ENCODE measurements at places on chromosomes 6 and 20. TPM values are rescaled to one million over a fixed set of nuclear protein-coding genes. Genes with fewer than 3 reads are reported as not detected.

DNA sequence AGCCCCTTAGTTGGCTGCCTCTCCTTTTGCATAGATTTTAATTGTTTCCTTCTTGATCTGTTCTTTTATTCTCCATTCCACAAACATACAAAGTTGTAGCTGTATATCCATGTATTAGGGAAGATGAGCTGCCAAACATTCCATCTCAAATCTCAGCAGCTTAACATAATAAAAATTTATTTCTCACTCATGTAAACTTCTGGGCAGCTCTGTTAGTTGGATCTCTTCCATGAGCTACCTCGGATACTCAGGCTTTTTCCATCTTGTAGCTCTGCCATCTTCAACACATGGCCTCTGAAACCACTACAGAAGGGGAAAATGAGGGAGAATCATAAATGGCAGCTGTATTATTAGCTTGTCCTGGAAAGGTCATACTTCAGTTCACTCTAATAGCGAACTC, 149.4 kb upstream of the BMP2 start:
- no peak for DNase-seq

DNA sequence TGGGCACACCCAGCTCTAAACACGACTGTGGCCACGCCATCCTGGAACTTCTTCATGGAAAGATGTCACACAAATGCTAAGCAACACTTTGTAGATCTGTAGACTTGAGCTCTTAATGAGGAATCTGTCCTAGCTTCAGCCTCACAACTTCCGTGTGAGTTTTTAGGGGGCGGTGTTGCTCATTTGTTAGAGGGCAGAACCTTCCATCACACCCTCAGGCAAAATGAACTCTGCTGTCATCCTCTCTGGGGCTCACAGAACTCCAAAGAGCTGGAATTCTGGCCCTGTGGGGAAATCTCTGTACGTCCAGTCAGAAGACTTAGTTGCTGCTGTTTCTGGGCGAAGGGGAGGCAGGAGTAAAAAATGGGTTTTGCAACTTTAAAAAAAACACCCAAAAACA, 49.8 kb downstream of the NRN1 start:
- DNase-seq = no peak

- DNase-seq = no peak
These were observed 56.1 kb downstream of the NFATC2 start for GRCh38 chr20:51486197-51487005.

DNA sequence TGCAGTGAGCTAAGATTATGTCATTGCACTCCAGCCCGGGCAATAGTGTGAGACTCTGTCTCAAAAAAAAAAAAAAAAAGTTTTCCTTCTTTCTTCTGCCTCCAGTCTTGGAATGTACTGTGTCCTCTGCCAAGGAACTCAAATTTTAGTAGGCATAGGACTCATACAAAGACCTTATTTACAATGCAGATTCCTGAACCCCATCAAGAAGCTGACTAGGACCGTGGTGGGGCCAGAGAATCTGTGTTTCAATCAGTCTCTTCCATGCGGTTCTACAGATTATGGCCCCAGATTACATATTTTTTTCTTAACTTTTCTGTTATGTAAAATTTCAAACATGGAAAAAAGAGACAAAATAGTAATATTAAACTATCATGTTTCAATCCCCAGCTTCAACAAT, 29.8 kb upstream of the PIM1 start:
- DNase-seq = no peak

DNA sequence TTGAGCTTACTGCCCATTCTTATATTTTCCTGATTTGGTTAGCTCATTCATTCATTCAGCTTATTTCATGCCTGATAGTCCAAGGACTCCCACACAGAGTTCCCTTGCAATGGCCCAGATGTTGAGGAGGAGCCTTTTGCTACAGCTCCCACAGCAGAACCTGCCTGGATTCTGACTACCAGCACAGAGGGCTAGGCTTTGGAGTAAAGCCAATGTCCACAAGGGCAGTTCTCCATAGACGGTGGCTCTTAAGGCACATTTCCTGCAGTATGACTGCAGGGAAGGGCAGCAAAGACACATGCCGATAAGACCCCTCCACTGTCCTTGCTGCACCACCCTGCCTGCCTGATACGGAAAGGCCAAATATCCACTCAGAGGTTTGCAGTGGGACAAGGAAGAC, 112.3 kb upstream of the SYNDIG1 start:
- no peak for DNase-seq

- DNase-seq = no peak
These were observed 27.5 kb downstream of the FOXC1 start for GRCh38 chr6:1636971-1637871.

DNA sequence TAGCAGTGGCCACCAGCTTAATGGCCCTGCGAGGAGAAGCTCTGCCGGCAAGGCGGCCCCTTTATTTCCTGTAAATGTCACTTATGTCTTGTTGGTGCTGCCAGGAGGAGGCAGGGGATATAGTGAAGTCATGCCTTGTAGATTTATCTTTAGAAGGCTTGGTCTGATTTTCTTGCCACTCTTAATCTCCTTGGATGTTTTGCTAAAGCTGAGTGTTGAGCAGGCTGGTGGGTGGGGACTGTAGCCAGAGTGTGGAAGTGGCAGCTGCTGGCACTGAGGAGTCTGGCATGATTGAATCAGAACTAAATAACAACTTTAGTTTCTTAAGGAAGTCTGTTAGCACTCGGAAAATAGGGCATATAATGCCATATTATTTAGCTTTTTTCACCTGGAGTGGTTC, 77.9 kb downstream of the PHF20 start:
- DNase-seq = peak; percentile 45

DNA sequence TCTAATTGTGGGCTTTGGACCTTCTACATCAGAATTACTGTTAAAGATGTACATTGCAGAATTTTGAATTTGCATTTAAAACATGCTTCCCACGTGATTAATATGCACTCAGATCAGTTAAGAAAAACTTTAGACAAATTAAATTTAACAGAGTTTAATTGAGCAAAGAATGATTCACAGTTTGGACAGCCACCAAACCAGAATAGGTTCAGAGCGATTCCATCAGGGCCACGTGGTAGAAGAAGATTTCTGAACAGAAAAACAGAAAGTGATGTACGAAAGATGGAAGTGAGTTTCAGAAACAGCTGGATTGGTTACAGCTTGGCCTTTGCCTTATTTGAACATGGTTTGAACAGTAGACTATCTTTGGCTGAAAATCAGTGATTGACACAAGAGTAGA, 704.2 kb upstream of the MAP3K7 start:
- DNase-seq = no peak

GRCh38 chr20:62598761-62599194, 43.5 kb upstream of the SLCO4A1 start:
- no peak for DNase-seq

DNA sequence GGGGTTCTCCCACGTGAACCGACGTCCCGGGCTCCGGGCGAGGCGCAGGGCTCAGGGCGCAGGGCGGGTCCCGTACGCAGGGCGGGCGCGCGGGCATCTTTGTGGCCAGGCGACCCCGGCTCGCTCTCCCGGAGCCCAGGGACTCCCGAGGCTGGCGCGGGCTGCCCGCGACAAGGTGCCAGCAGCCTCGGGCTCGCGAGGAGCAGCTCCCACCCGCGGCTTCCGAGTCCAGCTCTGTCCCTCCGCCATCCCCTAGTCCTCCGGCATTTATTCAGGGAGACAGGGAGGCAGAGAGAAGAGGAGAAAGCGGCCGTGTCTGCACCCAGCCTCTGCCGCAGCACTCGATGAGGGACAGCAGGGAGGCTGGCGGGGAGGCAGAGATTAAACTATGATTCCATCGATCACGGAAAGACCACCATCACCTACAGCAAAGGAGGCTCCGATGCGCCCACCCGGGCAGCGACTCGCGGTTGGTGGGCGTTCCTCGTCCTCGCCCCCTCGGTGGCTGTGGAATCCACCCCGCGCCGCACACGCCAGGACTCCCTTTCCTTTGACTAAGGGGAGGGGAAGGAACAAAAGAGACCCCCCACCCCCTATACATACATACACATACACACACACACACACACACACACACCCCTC, 1.1 kb downstream of the RGS17 start:
- peak; percentile 10 for DNase-seq

- no peak for DNase-seq
These were observed 21.7 kb upstream of the SENP6 start for GRCh38 chr6:75579951-75580350.

- DNase-seq = no peak
These were observed 12.5 kb upstream of the ETV7 start for GRCh38 chr6:36399970-36400369.

- no peak for DNase-seq
These were observed 50.7 kb upstream of the FERMT1 start for GRCh38 chr20:6173481-6173880.

GRCh38 chr6:108732091-108732870, 115.9 kb upstream of the ARMC2 start:
- DNase-seq = no peak

- DNase-seq = no peak
These were observed 65.2 kb upstream of the PRND start for GRCh38 chr20:4656491-4656890.

DNA sequence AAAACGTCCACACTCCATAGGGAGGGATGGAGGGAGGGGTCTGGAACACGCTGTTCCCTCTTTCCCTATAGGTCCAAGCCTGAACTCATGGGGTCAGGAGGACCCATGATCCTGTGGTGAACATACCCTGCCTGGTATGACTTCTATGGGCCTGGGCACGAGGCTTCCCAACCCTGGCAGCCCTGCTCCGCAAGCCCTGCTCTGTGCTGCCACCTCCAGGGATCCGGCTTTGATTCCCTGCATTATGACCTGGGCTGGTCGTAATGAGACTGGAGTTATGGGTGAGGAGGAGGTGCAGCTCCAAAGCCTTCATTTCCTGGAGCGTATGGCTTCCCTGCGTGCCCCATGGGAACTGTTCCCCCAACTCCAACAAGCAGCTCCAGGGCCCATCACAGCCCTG, 54.9 kb downstream of the CDH22 start:
- DNase-seq = no peak

DNA sequence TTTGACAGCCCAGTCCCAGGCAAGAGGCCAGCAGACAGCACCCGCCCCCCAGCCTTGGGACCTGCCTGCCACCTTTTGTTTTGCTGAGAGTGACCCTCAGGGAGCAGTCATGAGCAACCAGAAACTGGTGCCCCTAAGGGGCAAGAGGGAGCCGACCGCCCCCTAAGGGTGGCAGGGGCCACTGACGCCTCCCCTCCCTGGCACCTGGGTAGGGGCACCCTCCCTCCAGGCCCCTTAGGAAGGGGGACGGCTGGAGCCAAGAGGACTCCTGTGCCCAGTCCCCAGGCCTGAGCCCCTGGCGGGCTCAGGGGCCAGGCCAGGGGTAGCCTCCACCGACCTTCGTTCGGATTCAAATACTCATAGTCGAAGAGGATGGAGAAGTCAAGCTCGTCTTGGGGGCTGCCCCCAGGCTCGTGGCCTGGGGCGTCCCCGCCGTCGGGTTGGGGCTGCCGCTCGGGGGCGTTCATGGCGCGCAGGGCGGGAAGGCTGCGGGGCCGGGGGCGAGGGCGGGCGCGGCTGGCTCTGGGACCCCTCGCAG, 417 bp downstream of the NFATC2 start:
- DNase-seq = no peak

DNA sequence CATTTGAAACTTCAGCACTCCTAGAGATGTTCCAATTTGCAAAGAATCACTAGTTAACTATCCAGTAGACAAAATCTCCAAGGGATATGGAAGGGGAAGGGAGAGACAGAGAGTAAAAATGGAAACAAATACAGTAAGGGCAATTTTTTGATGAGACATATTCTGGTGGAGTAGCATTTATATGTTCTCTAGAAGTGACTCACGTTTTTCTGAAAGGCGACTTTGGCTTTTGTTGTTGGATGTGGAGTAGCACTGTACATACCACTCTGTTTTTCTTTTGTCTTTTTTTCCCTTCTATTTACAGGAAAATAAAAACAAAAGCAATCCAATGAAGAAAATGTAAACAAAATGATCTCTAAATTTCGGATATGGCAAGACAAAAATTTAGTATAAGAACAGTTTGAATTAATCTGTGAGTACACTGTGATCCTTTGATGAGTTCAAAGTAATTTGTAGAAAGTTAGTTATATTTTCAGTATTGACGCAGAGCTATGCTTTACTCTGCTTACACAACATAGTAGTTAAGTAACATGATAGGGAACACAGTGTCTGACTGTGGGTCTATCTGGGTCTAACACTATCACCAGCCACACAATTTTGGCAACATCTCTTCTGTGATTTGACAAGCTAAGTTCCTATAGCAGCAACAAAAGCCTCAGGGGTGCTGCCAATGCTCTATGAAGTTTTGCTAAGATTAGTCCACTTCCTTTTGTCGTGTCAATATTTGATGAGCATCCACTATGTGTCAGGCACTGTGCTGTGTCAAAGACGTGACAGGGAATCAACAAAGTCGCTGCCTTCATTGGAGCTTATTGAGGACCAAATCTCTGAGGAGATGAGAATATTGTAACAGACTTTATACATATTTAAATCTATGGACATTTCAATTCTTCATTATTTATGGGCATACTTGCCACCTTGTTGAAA, 27.3 kb upstream of the TAGAP start:
- DNase-seq = no peak

- no peak for DNase-seq
These were observed 7.0 kb downstream of the ENPP4 start for GRCh38 chr6:46136831-46137230.

- no peak for DNase-seq
These were observed 81.1 kb downstream of the RIPOR3 start for GRCh38 chr20:50610212-50610718.

GRCh38 chr20:19820555-19821211, 62.6 kb downstream of the RIN2 start:
- no peak for DNase-seq

- no peak for DNase-seq
These were observed 4.7 kb downstream of the DNTTIP1 start for GRCh38 chr20:45796337-45797065.

DNA sequence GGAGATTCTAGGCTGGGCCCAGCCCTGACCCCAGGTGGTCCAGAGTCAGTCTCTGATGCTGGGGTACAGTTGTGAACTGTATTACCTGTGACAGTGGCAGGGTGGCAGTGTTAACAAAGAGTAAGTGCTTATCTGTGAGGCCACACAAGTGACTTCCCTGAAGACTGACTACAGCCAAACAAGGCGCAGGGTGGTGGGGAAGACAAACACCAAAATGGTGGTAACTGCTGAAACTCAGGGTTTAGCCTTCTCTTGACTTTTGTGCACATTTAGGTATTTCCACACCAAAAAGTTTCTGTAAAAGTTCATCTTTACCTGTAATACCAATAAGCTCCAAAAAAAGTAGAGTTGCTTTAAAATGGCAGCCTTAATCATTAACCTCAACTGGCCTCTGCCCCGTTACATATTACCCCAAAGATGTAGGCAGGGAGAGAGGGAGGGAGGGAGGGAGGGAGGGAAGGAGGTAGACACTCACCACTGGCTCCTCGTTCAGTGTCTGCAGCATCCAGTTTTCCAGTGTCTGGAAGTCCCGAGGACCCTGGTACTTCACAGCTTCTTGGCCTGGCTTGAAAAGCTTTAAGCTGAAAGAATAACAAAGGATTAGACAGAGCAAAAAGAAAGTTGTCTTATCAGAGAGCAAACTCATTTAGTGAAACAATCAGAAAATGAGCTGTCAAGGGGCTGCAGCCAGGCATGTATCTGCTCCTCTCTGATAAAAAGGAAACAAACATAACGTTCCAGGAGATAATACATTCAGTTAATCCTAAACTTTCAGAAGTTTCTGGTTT, 11.3 kb downstream of the TXNDC5 start:
- no peak for DNase-seq

The COL11A2 gene
- 0.27 TPM for total RNA-seq

The BRPF3 gene
- total RNA-seq = 10.5 TPM

The KHDRBS2 gene
- total RNA-seq = 6.5 TPM

The SLC16A10 gene
- 3.8 TPM for total RNA-seq

The IDH3B gene
- total RNA-seq = 130 TPM

The BEND6 gene
- total RNA-seq = 0.27 TPM

The SYCP2L gene
- total RNA-seq = under 0.01 TPM

The SMOC2 gene
- under 0.01 TPM for total RNA-seq

The AFDN gene
- 3.2 TPM for total RNA-seq

The OR12D3 gene
- not detected for total RNA-seq

The DCDC2 gene
- under 0.01 TPM for total RNA-seq

The THBD gene
- 1.3 TPM for total RNA-seq
